Osteoblast (primary cell): ENCODE measurements at places on chromosomes 5 and 9. TPM values are rescaled to one million over a fixed set of nuclear protein-coding genes. Genes with fewer than 3 reads are reported as not detected.

DNA sequence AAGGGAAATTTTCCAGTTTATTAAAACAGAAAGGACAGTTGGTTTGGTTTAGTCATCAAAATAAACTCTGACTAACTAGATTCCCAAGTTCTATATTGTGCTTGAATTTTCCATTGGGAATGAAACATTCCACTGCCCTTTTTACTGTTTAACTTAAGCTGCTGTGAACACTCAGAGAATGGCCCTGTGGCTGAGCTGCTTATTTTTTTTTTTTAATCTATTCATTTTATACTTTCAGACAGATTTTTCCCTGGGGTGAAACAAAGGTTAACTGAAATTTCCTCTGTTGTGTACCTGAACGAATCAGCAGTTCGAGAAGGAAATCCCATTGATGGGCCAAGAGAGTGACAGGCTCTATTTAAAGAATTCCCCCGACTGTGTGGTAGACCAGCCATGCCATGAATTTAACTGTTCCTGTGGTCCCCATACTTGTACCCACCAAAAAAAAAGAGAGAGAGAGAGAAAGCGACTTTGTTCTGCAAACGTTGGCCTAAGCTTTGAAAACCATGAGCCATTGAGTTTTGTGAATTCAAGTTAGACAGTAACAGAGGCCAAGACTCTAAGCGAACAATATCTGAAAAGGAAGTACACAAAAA, 138.7 kb upstream of the GRHPR start:
- peak; percentile 58 for DNase-seq

DNA sequence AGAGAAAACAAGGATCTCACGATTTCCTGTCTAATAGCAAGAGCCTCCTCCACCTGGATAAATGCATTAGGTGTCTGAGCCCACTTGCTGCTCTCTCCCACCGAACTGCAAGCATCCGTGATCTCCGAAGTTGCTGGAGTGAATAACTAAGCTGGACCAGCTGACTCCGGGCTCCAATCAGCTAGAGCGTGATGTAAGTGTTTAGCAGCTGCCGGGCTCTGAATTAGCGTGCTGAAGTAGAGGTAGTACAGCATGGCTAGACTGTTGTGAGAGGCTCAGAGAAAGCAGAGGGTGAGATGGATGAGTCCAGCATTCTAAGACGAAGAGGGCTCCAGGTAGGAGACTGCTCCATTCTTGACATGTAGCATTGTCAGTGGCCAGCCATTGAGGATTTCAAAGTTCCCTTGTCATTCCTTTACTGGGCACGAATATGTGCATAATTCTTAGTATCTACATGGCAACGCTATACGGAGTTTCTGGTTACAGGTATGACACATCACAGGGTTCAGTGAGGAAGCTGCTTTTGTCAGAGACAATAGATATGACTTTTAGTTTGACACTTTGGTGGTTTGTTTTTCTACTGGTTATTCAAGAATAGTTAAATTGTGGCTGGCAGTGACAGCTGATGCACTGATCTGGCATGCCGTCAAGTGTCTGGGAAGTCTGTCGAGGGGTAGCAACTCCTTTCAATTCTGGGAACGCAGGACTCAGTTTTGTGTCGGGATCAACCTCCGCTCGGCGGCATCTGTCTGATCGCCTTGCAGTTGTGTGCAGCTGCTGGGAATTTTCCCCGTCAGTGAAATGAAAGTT, 232.6 kb downstream of the MAST4 start:
- DNase-seq = no peak

DNA sequence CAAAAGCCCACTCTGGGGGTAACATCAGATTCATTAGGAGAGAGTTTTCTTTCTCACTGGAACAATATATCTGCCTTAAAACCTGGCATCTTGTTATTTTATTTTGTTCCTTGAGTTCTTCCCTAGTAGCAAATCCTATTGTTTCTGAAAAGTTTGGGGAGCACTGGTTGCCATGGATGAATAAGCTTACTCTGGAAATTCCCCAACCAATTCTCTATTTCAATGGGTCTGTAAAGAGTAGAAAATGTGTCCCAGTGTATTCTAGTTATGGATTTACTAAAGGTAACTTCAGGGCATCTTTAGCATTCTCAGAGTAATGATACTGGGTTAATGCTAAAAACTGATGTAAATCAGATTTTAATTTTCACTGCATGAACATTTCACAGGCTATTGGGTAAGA, 94.2 kb upstream of the S1PR3 start:
- no peak for DNase-seq

DNA sequence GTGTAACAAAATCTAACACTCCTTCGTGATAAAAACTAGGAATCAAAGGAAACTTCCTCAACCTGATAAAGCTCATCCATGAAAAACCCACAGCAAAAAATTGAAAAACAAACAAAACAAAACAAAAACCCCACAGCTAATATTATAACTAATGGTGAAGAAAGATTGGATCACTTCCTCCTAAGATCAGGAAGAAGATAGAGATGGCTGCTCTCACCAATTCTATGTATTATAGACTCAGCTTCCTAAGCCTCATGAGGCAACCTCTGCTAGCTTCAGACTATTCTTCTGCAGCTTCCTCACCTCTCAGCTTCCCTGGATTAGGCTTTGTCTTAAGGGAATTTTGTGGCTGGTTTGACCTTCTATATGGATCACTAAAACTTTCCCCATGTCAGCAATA, 40.1 kb downstream of the PHAX start:
- DNase-seq = no peak

OR1N1 gene
- not detected in 2 replicates for total RNA-seq

DNA sequence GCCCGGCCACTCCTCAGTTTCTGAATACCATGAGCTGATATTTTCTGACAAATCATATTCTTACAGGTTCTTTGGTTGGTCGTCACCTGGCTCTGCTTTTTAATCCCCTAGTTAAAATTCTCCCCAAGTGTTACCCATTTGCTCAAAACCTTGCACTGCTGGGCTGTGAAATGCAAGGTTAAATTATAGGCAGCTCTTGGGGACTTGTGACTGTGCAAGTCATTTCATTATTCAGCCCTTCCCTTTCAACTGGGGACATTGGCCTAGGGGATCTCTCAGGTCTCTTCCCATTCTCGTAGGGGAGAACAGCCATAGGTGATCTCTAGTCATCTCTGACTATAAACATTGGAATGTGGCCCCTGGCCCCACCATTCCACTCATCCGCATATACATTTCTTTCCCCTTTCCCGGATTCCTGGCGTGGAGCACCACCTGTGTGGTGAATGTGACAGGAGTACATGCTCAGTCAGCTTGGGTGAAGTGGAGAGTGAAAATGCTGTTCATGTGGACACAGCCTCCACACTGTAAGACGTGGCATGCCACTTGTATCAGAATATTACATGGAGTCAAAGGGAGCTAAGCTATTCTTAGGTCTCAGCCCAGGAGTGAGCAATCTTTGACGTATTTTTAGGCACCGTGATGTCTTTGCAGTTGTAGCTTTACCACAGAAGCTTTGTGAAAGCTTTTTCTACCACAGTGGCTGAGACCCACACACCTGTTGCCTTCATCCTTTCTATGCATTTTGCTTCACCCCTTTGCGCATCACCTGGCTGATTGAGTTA, 386.7 kb downstream of the KDM4C start:
- DNase-seq = no peak

DNA sequence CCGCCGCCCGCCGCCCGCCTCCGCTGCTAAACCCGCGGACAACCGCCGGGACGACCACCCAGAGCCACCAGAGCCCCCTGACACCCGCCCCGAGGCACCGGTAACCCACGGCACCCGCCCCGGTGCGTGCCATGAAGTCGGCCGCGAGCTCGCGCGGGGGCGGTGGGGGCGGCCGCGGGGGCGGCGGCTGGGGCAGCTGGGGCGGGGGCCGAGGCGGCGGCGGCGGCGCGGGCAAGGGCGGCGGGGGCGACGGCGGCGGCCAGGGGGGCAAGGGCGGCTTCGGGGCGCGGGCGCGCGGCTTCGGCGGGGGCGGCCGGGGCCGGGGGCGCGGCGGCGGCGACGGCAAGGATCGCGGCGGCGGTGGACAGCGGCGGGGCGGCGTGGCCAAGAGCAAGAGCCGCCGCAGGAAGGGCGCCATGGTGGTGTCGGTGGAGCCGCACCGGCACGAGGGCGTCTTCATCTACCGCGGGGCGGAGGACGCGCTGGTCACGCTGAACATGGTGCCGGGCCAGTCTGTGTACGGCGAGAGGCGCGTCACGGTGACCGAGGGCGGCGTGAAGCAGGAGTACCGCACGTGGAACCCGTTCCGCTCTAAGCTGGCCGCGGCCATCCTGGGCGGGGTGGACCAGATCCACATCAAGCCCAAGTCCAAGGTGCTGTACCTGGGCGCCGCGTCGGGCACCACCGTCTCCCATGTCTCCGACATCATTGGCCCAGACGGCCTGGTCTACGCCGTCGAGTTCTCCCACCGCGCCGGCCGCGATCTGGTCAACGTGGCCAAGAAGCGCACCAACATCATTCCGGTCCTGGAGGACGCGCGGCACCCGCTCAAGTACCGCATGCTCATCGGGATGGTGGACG, 499 bp downstream of the FBLL1 start:
- DNase-seq = peak; percentile 72

- DNase-seq = no peak
Observed at GRCh38 chr9:14783358-14783757, 60.8 kb upstream of the CER1 start.

GRCh38 chr5:126499853-126500342, 76.7 kb downstream of the GRAMD2B start:
- DNase-seq = no peak

DNA sequence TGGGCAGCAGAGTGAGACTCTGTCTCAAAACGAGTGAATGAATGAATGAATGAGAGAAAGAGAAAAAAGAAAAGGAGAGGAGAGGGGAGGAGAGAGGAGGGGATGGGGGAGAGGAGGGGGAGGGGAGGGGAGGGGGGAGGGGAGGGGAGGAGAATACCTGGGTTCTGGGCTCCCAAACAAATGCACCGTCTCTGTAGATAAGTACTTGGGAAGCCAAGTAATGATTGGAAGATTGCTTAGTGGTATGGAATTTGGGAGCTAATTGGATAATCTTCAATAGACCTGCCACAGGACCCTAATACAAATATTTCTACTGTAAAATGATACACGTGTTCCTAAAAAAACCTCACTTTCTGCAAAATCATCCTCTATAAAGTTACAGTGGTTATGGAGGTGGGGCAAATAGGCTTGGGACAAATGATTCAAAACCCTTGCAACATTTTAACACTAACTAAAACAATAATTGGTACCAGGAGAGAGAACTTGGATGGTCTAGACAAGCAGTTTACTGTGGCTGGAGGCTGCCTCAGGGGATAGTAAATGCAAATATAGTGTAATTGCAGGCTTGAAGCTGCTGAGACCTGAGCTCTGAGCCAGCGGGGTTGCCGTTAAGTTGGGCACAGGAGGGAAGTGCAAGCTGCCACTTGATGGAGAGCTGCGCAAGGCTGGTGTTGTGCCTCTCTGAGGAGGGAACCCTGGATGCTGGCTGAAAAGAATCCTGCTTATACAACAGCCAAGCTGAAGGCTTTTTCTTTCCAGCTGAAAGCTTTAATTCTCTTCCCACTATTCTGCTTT, 3.5 kb downstream of the HEMGN start:
- peak; percentile 44 for DNase-seq

OBP2B gene
- total RNA-seq = not detected in 2 replicates

GRCh38 chr5:68460147-68460798, 244.7 kb downstream of the PIK3R1 start:
- no peak for DNase-seq

- no peak for DNase-seq
Observed at GRCh38 chr9:94919376-94920098, 193.0 kb downstream of the AOPEP start.
